Hindlimb muscle (tissue), 1 donor: ENCODE measurements at places on chromosomes 6 and 20. TPM values are rescaled to one million over a fixed set of nuclear protein-coding genes. Genes with fewer than 3 reads are reported as not detected.

DNA sequence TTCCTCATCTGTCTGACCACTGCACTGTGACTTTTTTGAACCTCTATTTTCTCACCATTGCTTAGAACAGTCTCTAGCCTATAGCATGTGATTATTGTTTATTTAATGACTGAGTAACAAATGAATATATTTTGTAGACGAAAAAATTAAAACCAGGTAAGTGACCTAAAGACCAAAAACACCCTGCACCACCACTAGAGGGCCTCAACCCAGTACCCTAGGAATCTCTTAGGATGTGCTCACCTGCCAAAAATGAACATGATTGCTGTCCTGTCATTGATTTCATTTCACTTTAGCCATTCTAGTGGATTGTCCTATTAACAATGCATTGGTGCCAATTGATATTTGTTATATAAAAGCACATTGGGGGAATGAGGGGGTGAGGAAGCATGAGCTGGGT is 199.1 kb downstream of the COL9A1 start:
- no peak for DNase-seq

DNA sequence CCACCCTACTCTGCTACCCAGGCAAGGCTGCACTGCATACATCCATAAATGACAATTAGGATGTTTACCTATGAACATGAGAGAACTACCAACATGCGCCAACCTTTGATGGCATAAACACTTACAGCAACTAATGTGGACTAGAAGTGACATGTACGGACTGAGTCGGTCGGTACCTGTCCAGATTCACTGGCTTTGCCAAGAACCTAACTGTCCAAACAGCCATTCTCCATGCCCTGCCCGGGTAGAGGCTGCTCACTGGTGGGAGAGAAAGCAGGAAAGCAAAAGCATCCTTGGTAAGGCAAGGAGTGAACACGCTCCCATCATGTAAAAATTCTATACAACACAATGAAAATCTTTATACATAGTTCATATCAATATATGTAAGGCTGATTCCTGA is 30.0 kb downstream of the SYNDIG1 start:
- DNase-seq, result no peak

DNA sequence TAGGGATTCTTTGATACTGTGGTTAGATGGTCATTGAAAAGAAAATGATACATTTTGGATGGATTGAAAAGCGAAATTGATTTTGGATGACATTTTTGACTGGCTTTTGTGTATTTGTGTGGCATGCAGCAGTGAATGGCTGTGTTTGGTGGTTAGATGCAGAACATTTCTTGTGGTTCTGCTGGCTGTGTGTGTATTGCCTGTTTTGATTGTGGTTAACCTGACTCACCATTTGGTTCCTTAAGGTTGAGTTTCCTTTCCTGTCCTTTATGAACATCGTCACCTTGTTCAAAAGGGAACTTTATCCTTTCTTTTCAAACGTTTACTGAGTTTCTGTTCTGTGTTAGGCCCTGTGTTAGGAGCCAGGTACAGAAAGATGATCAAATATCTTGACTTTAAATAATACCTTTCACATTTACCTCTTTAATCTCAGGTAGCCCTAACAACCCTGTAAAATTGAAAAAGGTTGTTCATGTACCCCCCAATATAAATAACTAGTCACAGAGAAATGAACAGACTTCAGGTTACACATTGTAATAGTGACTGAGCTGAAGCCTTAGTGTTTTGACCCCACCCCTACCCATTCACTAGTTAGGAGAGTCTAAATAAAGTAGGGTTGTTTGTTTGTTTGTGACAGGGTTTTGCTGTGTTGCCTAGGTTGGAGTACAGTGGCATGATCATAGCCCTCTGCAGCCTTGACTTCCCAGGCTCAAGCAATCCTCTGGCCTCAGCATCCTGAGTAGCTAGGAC is 23.8 kb downstream of the ANKS1A start:
- no peak for DNase-seq

- DNase-seq, result peak; percentile 55
These were observed 2.6 kb downstream of the NT5E start for GRCh38 chr6:85452441-85452881.

GRCh38 chr6:107383705-107384104 is 75.7 kb downstream of the PDSS2 start:
- DNase-seq, result no peak

The CCN6 gene
- polyA plus RNA-seq, result 0.28 TPM

DNA sequence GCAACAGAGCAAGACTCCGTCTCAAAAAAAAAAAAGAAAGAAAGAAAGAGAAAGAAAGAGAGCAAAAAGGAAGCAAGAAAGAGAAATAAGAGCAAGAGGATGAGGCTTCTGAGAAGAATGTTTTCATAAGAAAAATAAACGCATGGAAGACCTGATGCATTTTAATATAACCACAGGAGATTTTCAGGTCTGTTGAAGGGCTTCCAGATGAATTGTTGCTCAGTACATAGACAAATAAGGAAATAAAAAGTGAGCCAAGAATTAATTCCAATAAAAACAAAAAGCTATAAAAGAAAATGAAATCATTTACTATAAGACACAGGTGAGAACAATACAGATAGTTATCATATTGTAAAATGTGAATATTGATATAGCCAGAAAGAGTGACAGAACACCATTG is 43.5 kb downstream of the PERP start:
- DNase-seq, result no peak

The PHACTR3 gene
- 5.0 TPM for polyA plus RNA-seq
